ENCODE measurements at places on chromosomes 13 and 19.

DNA sequence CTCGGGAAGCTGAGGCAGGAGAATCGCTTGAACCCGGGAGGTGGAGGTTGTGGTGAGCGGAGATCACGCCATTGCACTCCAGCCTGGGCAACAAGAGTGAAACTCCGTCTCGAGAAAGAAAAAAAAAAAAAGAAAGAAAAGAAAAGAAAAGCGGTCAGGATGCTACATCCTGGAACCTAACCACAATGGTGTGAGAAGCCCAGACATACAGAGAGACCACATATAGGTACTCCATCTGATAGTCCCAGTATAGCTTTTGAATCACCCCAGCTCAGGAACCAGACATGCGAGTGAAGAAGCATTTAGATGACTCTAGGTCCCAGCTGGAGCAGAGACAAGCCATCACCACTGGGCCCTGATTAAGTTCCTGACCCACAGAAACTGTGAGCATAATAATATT lies 3.2 kb downstream of the IFNL1 start:
- no peak for DNase-seq

DNA sequence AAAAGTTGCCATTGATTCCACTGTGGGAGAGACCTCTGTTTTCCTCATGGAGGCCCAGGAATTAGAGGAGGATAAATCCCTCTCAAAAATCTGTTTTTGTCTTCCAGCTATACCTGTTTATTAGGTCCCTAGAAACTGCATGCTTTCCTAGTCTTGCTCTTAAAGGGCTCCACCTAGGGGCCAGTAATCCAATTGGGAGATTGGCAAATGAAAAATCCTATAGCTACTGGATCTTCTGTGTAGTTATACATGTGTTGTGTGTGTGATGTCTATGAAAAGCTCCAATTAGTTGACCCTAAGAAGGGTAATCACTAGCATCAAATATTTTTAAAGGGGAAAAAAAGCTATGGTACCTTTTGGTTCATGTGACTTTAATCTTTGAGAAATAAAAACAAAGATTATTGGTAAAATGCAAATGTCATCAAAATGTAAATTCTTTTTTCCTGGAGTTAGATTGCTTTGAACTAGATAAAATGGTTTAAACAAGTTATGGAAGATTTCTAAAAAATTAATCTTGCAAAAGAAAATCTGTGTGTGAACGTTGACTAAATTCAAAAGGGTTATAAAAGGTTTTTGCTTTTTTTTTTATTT lies 63.4 kb upstream of the C1QTNF9B start:
- DNase-seq = peak; percentile 21

DNA sequence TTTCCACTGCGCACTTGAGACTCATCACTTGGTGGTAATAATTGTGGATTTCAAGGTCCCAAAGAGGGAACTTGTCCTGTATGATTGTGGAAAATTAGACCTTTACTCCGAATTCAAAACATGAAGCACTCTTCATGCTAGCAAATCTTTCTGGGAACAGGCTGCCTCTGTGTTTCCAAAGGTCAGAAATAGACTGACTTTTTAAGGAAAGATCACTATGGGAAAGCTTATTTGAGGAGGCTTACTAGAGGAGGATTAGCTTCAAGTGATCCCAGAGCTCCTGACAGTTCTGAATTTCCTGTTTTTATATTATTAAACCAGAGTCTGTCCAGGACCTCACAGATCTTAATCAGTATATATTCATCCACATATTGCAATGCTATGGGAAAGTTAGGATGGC lies 5.5 kb downstream of the WDFY2 start:
- no peak for DNase-seq

GRCh38 chr13:96817336-96817941 lies 176.8 kb downstream of the OXGR1 start:
- no peak for DNase-seq

- no peak for DNase-seq
Measured at GRCh38 chr13:44652962-44653660, 77.0 kb upstream of the TSC22D1 start.

GRCh38 chr13:50179977-50180376 lies 164.7 kb downstream of the KCNRG start:
- DNase-seq = no peak

DNA sequence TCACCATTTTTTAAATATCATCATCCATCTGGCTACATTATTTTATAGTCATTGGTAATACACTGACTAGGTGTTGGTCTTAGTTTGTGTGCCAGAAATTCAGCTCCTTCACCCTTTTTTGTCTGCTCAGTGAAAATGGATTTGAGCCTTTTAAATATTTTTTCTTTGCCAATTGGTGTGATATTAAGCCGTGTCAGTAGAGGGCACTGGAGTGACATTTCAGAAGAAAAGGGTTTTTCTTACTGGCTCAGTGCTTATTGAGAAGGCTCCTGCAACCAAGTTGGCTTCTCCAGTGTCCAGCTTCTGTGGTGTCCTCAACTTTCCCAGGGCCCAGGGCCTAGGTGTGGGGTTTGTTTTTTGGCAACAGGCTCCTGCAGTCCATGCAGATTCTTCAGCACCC lies 546.6 kb downstream of the DACH1 start:
- DNase-seq = no peak

- no peak for DNase-seq
Measured at GRCh38 chr13:69683921-69684686, 423.5 kb upstream of the ATXN8OS start.

DNA sequence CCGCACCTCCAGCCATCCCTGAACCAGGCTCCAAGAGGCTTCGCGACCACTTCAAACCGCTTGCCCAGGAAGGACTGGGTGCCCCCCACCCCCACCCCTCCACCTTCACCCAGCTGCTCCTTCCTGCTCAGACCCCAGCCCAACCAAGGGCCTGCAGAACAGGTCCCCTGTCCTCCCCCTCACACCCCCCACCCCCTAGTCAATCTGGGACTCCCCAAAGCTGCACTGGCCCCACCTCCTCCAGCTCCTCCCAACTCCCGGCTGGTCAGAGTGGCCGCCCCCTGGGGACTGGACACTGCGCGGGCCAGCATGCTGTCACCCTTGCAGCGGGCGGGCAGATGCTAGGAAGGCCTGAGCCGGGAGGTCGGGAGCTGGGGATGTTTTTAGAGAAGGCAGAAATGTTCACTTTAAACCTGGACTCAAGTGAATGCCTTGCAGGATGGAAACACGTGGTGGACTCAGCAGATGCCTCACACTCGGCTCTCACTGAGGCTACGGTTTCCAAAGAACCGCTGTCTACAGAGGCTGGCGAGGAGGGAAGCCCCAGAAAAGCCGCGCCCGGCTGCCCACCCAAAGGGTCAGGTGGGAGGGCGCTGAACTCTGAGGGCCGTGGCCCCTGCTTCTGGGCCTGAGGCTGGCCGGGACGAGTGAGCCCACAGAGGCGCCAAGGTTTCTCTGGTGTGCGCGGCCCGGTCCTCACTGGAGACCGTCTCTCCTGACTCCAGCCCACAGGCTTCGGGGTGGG lies 8.0 kb downstream of the RPL36 start:
- DNase-seq = no peak

DNA sequence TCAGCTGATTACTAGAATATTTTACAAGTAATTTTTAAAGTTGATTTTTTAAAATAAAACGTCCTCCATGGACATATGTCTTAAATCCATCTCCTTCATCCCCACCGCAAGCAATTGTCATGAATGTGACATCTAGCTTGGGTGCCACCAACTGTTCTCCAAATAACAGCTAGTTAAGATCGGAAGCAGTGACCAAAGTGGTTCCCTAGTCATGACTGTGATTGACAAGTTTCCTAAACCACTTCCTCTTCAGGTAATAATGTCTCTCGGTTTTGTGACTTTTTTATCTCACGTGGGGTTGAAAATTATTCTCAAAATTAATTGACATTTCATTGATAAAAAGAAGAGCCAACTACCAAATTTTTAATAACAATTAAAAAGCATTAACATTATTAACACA lies 135.3 kb upstream of the MIR17HG start:
- no peak for DNase-seq

GRCh38 chr13:108621462-108621861 lies 7.9 kb upstream of the MYO16 start:
- no peak for DNase-seq

DNA sequence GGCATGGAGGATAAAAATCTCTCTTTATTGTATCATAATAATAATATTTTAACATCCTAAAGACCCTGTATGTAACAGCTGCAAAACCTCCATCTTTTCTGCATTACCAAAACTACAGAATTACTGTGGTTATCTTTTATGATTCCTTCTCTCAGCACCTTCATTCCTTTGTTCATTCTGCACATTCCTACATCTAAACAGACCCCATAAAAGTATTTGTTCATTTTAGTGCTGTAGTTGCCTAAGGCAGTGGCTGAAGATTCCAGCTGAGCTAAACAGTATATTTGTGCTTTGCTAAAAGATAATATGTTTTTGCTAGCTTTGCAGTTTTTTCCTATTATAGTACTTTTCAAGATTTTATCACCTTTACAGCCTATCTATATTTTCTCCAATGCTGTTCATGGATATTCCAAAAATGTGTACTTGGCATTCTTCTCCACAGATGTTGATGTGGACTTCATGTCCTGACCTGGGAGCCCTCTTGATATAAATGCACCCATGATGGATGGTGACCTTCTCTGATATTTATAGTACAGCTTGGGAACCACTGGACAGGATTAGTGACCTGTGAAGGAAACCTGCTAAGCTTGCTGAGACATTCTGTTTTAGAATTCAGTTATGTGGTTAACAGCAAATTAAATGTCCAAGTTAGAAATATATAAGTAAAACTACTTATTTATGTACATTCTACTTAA lies 2832.9 kb upstream of the PCDH20 start:
- no peak for DNase-seq

All from LNCaP clone FGC (cell line).